ENCODE measurements at places on chromosomes 6 and 20.

DNA sequence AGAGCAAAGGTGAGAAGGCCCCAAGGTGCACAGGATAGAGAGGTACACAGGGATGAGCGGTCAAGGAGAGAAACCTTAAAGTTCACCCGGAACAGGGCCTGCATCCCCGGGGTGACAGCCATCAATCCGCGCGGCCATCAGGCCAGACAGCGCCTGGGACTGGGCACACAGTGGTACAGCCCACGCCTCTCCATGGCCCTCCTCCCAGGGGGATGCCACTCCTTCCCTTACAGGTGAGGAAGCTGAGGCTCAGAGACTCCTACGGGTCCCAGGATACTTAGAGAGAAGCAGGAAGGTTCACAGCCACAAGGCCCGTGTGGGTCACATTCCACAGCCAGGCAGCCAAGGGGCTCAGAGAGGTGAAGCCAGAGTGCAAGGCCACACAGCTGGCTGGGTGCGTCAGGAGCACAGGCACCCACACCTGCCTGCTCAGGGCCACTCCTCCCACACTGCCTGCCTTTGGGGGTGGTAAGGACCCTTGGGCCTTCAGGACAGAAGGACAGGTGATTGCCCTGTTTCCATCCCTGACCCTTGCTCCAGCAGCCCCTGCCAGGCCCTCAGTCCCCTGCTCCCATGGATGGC is 14.7 kb downstream of the FRMD1 start:
- DNase-seq, result no peak

- DNase-seq, result no peak
These were observed 66.6 kb downstream of the EZR start for GRCh38 chr6:158752613-158753012.

DNA sequence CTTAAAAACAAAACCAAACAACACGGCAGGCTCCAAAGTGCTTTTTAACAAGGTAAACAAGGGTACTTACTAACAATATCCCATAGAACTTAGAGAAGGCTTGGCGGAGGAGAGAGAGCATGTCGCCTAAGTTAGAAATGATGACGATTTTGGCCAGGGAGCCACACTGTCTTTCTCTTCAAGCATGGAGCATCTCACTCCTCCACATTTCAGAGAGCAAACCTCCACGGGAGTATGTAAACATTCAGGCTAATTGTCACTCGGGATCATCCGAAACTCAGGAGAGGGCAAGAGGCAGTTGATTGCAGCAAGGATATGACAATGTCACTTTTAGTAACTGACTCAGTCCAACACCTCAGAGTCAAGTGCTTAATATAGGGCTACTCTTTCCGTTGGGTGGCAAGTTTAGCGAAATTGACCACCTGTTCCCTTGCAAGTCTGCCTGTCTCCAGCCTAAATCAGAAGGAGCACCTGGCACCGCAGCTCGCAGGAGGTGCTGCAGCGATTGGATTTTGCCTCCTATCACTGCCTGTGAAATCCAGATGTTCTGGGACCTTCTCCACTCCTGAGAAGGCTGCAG is 65.8 kb upstream of the RPS6KA2 start:
- no peak for DNase-seq

GRCh38 chr6:143620447-143620846 is 57.3 kb upstream of the PHACTR2 start:
- DNase-seq, result no peak

DNA sequence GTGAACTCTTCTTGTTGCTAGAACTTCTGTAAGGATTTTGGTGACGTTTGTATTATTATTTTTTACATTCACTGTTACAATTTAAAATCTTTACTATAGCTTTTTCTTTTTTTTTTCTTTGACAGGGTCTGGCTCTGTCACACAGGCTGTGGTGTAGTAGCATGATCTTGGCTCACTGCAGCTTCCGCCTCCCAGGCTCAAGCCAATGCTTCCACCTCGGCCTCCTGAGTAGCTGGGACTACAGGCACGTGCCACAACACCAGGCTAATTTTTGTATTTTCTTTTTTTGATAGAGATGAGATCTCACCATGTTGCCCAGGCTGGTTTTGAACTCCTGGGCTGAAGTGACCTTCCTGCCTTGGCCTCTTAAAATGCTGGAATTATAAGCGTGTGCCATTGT is 21.2 kb downstream of the HECA start:
- no peak for DNase-seq

- DNase-seq, result no peak
These were observed 37.5 kb downstream of the ELMO2 start for GRCh38 chr20:46368902-46369268.

DNA sequence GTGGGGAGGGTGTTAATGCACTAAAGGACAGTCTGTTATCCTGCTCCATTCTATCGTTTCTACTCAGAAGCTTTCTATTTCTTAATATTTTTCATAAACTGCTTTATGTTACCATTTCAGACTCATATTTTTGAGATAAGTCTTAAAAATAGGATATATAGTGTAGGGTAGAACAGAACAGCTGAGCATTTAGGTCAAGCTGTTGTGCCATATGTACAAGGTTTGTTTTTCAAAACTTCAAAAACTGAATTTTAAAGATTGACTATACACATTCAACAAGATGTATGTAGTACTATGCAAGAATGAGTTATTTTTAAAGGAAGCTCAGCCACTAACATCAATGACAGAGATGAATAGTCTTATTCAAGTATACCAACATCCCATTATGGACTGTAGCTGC is 437.1 kb downstream of the PHF3 start:
- DNase-seq, result no peak

GRCh38 chr20:58864346-58864745 is 11.8 kb downstream of the GNAS start:
- DNase-seq, result no peak

- peak; percentile 9 for DNase-seq
These were observed 835 bp downstream of the PRR18 start for GRCh38 chr6:166307082-166308032.

GRCh38 chr6:82086944-82087343 is 160.6 kb downstream of the IBTK start:
- DNase-seq, result no peak

GRCh38 chr6:14447240-14447639 is 329.7 kb downstream of the CD83 start:
- DNase-seq, result no peak

- DNase-seq, result no peak
These were observed 24.9 kb downstream of the ZBP1 start for GRCh38 chr20:57595041-57596030.

DNA sequence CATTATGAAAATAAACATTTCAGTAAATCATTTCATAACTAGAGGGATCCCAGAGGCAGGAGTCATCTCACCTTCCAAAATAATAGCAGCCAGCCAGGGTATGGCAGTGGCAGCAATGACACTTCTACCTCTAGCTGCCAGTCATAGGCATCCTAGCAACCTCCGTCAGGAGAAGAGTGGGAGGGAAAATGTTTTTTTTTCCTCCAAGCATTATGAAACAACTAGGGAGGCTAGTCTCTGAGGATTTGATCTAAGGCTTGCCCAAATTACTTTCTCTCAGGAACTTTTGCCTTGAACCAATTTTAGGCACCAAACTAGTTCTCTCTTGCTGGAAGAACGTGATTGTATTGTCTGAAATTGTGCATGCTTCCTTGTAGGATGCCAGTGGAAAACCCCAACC is 208.7 kb upstream of the PREP start:
- no peak for DNase-seq

DNA sequence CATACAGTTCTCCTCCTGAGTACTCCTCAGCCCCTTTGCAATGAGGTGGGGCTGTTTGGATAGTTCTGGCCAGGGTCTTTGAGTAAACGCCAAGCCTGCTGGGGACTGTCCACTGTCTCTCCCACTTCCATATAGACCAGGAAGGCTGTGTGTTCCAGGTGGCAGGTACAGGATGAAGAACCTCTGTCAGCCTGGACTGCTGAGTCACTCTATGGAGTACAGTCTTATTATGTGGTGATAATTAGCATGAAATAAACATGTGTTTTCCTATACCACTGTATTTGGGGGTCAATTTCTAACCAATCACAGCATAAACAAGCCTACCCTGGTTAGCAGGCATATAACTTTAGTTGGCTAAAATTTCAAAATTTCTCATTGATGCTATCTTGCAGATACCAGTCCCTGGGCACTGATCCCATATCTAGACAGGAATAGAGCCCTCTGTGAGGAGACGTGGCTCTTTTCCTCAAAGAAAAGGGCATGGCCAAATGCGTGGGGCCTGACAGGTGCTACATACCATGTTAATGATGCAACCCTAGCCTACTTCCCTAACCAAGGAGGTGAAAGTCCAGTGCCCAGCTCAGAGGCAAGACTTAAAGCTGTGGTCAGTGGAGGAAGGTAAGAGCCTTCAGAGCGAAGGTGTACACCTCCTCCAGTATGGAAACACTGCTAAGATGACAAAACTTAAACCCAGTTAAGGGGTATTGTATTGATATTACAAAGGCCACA is 4.5 kb upstream of the ALDH8A1 start:
- DNase-seq, result no peak

DNA sequence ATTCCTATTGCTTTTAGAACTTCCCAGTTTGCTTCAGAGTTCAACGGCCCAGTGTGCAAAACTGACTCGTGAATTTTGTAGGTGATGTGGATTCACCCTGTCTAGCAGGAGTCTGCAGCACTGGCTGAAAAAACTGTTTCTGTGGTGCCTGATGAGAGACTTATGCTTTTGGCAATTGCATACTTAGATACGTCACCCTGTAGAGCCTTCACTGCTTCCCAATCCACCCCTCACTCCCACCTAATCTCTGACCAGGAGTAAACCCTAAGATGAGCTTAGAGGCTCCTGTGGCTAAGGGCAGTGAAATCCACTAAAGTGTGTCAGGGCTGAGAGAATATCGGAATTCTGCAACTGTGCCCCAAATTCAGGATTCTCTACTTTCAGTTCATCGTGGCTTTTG is 14.3 kb downstream of the RPP21 start:
- DNase-seq, result no peak

GRCh38 chr20:53735536-53736050 is 142.0 kb upstream of the ZNF217 start:
- DNase-seq, result peak; percentile 94

DNA sequence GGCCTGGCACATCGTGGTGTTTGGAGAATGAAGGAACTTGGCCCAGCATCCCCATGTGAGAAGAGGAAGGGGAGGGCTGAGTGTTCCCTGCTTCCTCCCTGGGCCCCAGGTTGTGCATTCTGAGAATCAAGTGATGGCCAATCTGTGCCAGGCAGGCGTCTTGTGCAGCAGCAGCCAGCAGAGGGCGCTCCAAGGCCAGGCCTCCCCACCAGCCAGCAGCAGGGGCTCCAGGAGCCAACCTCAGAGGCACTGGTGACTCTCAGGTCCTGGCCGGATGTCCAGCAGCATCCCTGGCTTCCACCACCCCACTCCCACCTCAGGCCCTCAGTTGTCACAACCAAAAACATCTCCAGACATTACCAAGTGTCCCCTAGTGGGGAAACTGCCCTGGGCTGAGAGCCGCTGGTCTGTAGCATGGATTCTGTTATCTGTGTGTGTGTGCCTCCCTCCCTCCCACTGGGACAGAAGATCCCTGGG is 192.0 kb downstream of the PREX1 start:
- peak; percentile 40 for DNase-seq

- no peak for DNase-seq
These were observed 234.8 kb upstream of the SPTLC3 start for GRCh38 chr20:12773936-12774335.

DNA sequence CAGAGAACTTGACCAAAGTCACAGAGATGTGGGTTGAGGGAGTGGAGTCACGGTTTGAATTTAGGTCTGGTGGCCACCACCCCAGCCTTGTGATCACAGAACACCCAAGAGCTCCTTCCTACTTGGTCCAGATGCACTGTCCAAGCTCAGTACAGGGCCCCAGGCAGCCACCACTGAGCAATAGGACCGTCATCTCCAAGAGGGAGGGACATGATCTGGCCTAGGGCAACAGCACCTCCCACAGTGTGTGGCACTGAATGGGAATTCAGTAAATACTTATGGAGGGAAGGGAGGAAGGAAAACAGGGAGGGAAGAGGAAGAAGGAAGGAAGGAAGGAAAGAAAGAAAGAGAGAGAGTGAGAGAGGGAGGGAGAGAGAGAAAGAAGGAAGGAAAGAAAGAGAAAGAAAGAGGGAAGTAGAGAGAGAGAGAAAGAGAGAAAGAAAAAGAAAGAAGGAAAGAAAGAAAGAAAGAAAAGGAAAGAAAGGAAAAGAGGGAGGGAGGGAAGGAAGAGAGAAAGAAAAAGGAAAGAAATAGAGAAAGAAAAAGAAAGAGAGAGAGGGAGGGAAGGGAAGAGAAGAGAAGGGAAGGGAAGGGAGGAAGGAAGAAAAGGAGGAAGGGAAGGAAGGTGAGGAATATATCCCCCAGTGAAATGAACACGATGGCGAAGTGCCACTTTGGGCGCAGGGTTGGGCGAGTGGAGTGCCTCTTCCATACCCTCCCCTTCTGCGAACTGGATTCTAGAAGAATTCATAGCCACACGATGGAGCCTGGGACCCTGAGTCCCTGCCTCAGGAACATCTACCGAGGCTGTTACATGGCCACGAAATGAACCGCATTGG is 243.7 kb downstream of the TFAP2C start:
- no peak for DNase-seq

GRCh38 chr6:89069536-89070163 is 10.9 kb upstream of the PNRC1 start:
- no peak for DNase-seq
